ENCODE measurements at places on chromosomes 1 and 21. TPM values are rescaled to one million over a fixed set of nuclear protein-coding genes. Genes with fewer than 3 reads are reported as not detected.

SPATA45 gene
- total RNA-seq, result not detected

MARCKSL1 gene
- total RNA-seq, result 101 TPM

LCE1C gene
- total RNA-seq, result not detected

SASS6 gene
- 0.99 TPM for total RNA-seq

- DNase-seq, result peak; percentile 88
These were observed 26.9 kb upstream of the LBR start for GRCh38 chr1:225454733-225455132.

DNA sequence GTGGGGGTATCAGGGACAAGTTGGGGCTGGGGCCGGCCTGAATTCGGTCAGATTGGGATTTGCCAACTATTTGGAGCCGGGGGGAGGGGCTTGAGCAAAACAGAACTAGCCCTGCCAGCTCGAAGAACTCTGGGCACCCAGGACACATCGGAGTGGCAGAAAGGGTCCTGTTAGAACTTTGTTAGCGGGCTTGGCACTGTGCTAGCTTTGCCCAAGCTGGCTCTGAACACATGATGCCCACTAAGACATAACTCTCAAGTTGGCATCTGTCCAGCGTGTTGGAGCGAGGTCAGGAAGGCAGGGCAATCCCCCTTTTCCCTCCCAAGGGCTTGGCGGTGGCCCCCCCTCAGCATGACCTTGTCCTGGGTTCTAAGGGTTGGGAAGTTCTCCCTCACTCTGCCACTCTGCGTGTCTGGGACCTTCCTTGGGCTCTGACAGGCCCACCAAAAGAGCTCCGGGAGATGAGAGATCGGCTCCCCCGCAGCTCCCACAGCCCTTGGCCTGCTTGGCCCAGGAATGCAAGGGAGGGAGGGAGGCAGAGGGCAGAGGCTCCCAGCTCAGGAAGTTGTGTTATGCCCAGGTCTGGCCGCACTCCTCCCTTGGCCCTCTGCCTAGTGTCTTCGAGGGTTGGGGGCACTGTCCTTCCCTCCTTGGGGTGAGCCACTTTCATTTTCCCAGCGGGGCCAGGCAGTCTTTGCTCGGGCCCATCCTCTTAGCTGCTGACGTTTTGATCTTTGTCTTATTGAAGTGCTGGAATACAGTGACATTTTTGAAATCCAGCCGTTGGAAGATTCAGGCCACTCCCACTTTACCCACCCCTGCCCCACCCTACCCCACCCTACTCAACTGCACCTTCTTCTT lies 1.2 kb downstream of the LMNA start:
- DNase-seq, result peak; percentile 63

GRCh38 chr21:41360072-41360821 lies 1.6 kb upstream of the MX2 start:
- DNase-seq, result no peak

GRCh38 chr1:51115714-51116404 lies 13.8 kb downstream of the C1orf185 start:
- DNase-seq, result no peak

DNA sequence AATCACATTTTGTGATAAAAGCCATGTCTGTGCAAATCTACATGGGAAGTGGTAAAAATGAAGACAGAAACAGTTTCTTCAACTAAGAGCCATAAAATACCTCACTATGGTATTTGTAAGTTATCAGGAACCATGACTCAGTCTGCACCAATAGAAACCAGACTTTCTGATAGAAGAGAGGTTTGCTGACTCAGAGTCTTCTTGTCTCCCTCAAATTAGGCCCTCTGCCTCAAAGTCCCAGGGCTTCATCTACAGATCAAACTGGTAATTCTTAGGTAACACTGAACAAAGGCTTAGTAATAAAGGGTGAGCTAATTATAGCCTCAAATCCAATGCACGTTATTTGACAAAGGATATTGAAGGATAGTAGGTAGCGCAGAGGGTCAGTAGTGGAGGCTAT lies 30.9 kb upstream of the SSX2IP start:
- peak; percentile 24 for DNase-seq

GRCh38 chr1:248748211-248748610 lies 7.3 kb downstream of the LYPD8 start:
- no peak for DNase-seq

DNA sequence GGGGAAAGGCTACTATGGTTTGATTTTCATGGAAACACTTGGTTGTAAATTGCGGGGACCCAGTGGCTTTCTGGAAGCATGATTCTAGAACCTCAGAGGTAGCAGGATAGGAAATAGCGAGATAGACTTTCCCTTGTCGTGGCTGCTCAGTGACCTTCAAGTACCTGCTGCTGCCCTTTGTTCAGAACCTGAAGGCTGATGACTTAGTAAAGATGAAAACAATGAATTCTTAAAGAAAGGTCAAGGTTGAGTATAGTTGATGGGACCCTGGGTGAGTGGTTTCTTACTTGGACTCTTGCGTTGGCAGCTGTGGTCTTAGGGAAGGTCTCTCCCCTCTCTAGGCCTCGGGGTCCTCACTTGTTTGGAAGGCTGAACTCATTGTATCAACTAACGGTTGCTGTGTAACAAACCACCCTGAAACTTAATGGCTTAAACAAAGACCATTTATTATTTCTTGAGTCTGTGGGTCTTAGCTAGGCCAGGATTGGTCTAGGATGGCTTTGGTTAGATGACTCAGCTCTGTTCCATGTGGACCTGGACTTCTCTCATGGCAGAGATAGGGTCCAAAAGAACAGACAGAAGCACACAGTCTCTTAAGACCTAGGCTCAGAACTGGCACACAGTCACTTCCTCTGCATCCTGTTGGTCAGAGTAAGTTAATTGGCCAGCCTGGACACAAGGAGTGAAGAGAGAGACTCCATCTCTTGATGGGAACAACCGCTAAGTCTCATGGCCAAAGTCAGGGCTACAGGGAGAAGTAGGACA lies 89.2 kb upstream of the SELENON start:
- peak; percentile 17 for DNase-seq

DNA sequence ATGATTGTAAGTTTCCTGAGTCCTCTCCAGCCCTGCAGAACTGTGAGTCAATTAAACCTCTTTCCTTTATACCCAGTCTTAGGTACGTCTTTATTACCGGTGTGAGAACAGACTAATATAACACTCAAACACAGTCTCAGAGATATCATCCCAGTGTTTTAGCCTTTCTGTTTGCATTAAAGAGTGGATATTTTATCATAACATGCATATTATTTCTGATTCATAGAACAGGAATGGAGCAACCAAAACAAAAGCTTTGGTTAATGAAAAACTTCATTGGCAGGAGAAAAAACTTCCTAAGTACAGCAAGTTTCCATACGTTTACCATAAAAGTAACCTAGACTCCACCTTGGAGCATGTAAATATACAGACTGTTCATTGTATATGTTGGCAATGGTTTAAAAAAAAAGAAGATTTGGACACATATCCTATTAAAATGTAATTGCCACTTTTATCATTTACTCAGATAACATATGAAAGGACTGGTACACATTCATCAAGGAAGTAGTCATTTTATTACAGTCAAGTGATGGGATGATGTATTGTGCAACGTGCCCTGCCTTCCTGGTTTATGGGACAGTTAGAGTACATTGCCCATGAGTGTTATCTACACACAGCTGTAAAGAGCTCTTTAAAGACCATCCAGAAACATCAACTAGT lies 144.8 kb downstream of the ETS2 start:
- no peak for DNase-seq

GRCh38 chr1:3456964-3457909 lies 2.8 kb downstream of the ARHGEF16 start:
- DNase-seq, result no peak

DNA sequence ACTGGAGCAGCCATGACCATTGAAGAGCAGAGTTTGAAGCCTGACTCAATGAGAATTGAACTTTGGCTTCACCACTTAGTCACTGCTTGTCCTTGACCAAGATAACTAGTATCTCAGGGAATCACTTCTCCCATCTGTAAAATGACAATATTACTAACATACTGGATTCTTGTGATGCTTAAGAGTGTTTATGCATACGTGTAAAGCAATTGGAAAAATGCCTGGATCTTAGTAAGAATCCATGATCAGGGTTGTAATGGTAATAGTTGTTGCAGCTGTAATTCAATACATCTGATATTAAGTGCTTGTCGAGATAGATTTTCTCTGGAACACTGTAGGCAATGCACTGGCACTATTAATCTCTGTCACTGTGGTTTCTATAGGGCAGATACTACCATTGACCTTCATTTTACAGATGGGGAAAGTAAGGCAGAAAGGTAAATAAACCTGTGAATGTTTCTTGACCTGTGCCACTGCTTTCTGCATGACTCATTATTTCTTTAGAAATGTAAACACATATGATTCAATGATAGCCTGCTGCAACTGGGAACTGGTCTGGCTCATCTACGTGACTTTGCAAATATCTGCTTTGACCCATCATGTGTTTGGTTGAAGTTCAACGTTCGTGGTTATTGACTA lies 662.5 kb downstream of the PLA2G4A start:
- no peak for DNase-seq

GRCh38 chr1:182625719-182626504 lies 21.7 kb upstream of the RGS16 start:
- DNase-seq, result no peak

DNA sequence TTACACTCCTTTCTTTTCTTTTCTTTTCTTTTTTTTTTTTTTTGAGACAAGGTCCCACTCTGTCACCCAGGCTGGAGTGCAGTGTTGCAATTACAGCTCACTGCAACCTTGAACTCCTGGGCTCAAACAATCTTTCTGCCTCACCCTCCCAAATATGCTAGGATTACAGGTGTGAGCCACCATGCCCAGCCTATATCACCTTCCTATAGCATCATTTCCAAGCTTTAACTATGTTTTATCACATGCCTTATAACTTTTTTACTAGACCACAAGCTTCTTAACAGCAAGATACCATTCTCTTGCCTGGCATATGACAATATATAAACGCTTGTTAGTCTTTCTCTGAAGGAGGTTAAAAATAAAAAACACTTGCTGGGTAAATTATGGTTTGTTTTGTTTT lies 55.3 kb upstream of the MUTYH start:
- no peak for DNase-seq

- no peak for DNase-seq
These were observed 353.8 kb upstream of the PTBP2 start for GRCh38 chr1:96367791-96368190.

DNA sequence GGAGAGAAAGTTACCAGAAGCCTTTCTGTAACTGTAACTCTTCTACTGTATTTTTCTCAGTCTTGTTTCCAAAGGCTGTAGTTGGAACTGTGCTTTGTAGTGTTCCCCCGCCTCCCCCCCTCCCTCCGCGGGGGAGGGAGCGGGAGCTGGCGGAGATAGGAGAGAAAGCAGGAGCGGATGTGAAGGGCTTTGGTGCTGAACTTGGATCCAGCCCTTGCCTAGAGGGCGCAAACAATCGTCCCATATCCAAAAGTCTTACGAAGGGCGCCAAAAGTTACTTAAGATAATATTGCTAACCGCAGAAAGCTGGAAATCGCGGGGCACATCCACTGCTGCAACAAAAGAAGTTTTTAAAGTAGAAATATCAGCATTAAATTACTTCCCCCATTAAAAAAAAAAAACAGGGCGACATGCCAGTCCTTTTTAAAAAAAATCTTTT lies 2.4 kb upstream of the NFIA start:
- DNase-seq, result peak; percentile 77

- DNase-seq, result no peak
These were observed 28.4 kb upstream of the BCAS2 start for GRCh38 chr1:114609826-114610225.

- peak; percentile 93 for DNase-seq
These were observed 77.8 kb downstream of the ALPL start for GRCh38 chr1:21586846-21587601.

DNA sequence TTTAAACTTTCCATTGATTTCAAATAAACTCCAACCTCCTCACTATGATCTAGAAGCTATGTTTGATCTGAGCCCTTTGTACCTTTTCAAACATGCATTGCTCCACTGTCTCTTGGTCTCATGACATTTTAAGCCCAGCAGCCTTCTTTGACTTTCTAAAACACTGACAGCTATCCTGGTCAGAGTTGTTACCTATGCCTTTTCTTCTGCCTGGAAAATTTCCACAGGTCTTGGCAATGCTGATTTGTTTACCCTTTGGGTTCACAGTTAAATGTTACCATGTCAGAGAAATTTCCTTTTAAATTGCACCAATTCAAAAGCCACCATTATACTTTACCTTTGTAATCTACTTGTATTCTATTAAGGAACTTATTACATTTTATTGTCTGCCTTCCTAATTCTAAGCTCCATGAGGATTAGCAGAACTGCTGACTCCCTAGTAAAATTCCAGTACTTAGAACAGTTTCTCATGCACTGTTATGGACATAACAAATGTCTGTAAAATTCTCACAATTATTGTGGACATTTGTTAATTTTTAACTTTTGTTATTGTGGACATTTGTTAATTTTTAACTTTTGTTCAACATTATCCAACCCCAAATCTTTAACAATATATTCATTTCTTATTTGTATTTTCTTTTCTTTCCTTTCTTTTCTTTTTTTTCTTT lies 1064.4 kb downstream of the NCAM2 start:
- DNase-seq, result no peak

DNA sequence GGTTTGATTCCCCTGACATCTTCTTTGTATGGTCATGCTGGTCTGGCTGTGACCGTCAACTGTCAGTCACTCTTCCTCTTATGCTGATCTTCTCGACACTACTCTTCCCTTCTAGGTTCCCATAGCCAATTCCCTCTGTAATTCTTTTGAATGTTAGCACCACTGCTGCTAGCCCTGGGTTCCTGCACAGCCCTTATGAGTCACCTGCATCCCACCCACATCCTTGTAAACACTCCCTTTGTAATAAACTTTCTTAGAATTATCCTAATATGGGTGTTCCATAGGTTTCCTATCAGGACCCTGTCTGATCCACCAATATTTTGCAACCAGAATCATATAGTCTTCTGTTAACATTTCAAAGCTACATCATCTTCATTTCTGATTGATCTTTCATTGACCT lies 37.1 kb downstream of the JUN start:
- peak; percentile 69 for DNase-seq

DNA sequence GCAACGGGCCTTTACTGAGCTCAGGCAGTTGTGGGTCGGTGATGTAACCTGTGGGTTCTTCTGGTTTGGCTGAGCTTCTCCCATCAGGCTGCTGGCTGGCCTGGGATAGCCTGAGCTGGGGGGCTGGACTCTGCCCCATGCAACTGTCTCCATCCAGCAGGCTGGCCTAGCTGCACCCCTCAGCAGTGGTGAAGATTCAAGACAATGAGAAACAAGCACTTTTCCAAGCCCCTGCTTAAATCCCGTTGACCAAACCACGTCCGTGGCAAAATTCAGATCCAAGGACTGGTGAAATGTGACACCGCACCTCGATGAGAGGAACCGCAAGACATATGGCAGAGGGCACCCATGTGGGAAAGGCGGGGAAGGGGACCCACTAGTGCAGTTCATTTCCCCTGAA lies 25.6 kb downstream of the PRSS38 start:
- DNase-seq, result no peak

GRCh38 chr1:168227620-168228019 lies 1.8 kb downstream of the SFT2D2 start:
- no peak for DNase-seq

All from lung microvascular endothelial cell (primary cell).